IPS-NIHi11 (cell line): ENCODE measurements at places on chromosomes 4 and X.

DNA sequence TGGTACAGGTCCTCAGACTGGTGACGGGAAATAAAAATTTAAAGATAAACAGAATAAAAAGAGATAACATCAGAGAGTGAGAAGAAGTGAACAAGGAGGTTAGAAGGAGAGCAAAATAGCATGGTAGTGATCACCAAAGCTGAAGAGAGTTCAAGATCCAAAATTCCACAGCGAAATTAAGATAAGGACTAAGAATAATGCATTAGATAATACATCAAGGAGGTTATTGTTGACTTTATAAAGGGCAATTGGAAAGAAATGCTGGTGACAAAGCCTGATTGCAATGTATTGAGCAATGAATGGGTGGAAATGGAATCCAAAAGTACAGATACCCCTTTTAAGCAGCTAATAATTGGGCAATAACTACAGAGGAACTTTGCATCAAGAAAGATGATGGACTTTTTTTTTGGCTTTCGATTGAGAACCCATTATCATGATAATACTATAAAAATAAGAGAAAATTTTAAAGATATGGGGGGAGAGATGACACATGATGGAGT is 101.6 kb upstream of the MAP9 start:
- DNase-seq: no peak

- no peak for DNase-seq
Measured at GRCh38 chr4:133524369-133524768, 375.3 kb downstream of the PCDH10 start.

GRCh38 chr4:81827577-81828202 is 356.0 kb upstream of the RASGEF1B start:
- no peak for DNase-seq

- DNase-seq: no peak
Measured at GRCh38 chrX:40933706-40934425, 151.4 kb upstream of the USP9X start.

GRCh38 chrX:10519761-10520160 is 100.6 kb downstream of the MID1 start:
- DNase-seq: no peak

- DNase-seq: no peak
Measured at GRCh38 chr4:136562834-136563233, 969.5 kb downstream of the PCDH18 start.
